Foreskin keratinocyte (primary cell): ENCODE measurements at places on chromosomes 2 and 18.

DNA sequence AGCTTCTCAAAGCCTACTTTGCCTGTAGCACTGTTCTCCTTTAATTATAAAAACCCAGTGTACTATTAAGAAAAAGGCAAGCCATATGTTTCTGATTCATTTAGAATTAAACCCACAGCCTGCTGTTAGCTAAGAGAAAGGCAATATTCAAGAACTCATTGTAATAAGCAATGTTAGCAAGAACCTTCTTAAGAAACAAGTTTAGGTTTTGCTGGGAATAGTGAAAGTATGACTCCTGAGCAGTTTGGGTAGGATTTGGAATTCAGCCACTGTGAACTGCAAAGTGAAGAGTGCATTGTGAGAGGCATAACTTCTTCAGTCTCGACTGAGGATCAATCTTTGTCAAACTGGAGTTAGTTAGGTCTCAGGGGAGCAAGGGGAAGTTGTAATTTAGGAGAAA, 206.5 kb upstream of the NT5C1B start:
- DNase-seq, result no peak

DNA sequence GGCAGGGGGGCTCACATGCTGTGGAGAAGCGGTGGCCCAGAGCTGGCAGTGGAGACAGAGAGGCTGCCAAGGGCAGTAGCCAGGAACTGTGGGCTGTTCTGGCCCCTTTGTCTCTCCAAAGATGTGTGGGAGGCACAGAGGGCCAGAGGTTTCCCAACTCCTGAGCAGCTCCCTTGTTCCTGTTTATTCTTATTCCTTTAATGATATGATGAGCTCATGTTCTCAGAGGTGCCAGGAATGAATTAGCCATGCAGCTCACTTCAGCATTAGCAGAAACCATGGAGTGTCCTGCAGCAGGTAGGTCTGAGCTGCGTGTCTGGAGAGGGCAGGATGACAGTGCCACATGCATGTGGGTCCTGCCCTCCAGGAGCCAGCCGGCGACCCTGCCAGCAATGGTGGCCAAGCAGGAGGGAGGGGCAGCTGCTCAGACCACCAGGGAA, 77.9 kb upstream of the FZD7 start:
- no peak for DNase-seq

DNA sequence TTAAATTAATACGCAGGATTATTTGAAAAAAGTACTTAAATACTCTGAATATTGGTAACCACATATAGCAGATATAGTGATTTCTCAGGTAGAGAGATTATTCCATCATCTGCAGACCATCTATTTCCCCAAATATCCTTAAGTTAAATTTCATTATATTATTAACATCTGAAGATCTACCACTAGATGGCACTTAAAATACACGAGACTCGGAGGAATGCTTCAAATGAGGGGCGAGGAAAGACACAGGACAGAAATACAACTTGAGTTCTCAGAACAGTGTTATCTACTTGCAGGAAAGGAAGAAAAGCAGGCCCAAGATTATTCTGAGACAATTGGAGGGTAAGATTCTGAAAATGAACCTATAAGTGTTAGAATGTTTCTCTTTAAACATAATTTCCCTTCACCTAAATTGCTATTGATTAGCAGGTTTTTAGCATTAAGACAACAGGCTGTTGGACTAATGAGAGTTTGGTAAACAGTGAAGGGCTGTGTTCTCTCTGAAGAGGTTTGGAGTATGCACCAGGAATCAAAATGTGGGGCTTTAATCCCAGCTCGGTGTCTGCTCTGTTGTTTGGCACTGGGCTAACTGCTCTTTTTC, 76.9 kb upstream of the GCFC2 start:
- DNase-seq, result no peak

DNA sequence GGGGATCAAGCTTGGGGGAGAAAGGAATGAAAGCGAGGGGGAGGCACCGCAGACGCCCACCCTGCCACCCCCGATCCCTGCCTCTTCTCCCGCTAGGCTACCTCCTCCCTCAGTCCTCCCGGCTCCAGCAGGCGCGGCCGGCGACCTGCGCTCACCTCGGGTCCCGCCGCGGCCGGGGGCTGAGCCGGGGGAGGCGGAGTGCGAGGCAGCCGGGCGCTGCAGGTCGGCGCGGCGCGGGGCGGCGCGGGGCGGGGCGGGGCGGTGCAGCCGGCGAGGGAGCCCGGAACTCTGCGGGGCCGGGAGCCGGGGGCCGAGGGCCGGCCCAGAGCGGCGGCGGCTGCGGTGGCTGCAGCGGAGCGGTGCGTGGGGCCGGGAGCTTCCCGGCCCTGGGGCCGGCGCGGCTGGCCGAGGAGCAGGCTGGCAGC, 477 bp downstream of the ACVR1 start:
- DNase-seq, result no peak

GRCh38 chr2:52264488-52264887, 1232.6 kb upstream of the NRXN1 start:
- no peak for DNase-seq
